ENCODE measurements at places on chromosomes 7 and 10. TPM values are rescaled to one million over a fixed set of nuclear protein-coding genes. Genes with fewer than 3 reads are reported as not detected.

TSPAN12 gene
- 33.4 TPM for total RNA-seq

NPM3 gene
- total RNA-seq, result 62.6 TPM

TAS2R5 gene
- 0.52 TPM for total RNA-seq

FGFR2 gene
- 11.5 TPM for total RNA-seq

NXPH1 gene
- not detected for total RNA-seq

GPR26 gene
- not detected for total RNA-seq

FANK1 gene
- not detected for total RNA-seq

CAMK2B gene
- 4.7 TPM for total RNA-seq

MINDY4 gene
- total RNA-seq, result 7.8 TPM

GOLGA7B gene
- not detected for total RNA-seq

INHBA gene
- 4.7 TPM for total RNA-seq

TUBAL3 gene
- not detected for total RNA-seq

BTBD16 gene
- not detected for total RNA-seq

KCNMA1 gene
- total RNA-seq, result 18.8 TPM

EGFR gene
- 17.7 TPM for total RNA-seq

ADRB1 gene
- 0.52 TPM for total RNA-seq

PTPRE gene
- 7.8 TPM for total RNA-seq

CRYGN gene
- not detected for total RNA-seq

PON3 gene
- 5.2 TPM for total RNA-seq

IRF5 gene
- 2.6 TPM for total RNA-seq

OR2A12 gene
- total RNA-seq, result not detected

NKX6-2 gene
- not detected for total RNA-seq

TCERG1L gene
- total RNA-seq, result not detected

C10orf105 gene
- not detected for total RNA-seq

DYNC1I1 gene
- 1.6 TPM for total RNA-seq

GIMAP2 gene
- total RNA-seq, result 9.4 TPM

OR6V1 gene
- total RNA-seq, result not detected
